Bronchial smooth muscle cell (primary cell): ENCODE measurements at places on chromosomes 16 and 17. TPM values are rescaled to one million over a fixed set of nuclear protein-coding genes. Genes with fewer than 3 reads are reported as not detected.

The SCIMP gene
- not detected in 2 replicates for total RNA-seq

The VWA3A gene
- under 0.01 and 0.09 TPM in 2 replicates for total RNA-seq

The KRT32 gene
- total RNA-seq, result 0.16 TPM in 1 of 2 replicates, not detected in the other

The CMTM1 gene
- total RNA-seq, result 0.95 and 1.5 TPM in 2 replicates

The MTMR4 gene
- total RNA-seq, result 30.0 and 44.4 TPM in 2 replicates

The TP53TG3 gene
- total RNA-seq, result 0.52 TPM in 1 of 2 replicates, not detected in the other

The NPIPB6 gene
- total RNA-seq, result 0.47 and 0.94 TPM in 2 replicates

The ITGB4 gene
- total RNA-seq, result under 0.01 and 0.60 TPM in 2 replicates

The GP2 gene
- not detected in 2 replicates for total RNA-seq

The KRT15 gene
- 0.63 and 1.2 TPM in 2 replicates for total RNA-seq

The CCL16 gene
- not detected in 2 replicates for total RNA-seq

The DNAH3 gene
- total RNA-seq, result under 0.01 TPM in 2 replicates

The CAPNS2 gene
- 1.0 and 1.7 TPM in 2 replicates for total RNA-seq

The IL21R gene
- 1.4 and 2.6 TPM in 2 replicates for total RNA-seq

The SSTR5 gene
- not detected in 2 replicates for total RNA-seq

The UTS2R gene
- not detected in 2 replicates for total RNA-seq

The GDE1 gene
- total RNA-seq, result 45.9 and 53.1 TPM in 2 replicates

The ETV4 gene
- total RNA-seq, result 0.17 and 0.63 TPM in 2 replicates

The CRISPLD2 gene
- total RNA-seq, result 2.7 and 3.1 TPM in 2 replicates

The OR1E1 gene
- total RNA-seq, result not detected in 2 replicates

The STH gene
- not detected in 2 replicates for total RNA-seq

The ANTKMT gene
- 12.5 and 23.6 TPM in 2 replicates for total RNA-seq

The TMEM94 gene
- 21.0 and 29.6 TPM in 2 replicates for total RNA-seq

The KRTAP1-1 gene
- total RNA-seq, result not detected in 2 replicates

The ALDOC gene
- total RNA-seq, result 35.7 and 53.3 TPM in 2 replicates

The TP53TG3C gene
- not detected in 2 replicates for total RNA-seq

The TCAP gene
- 0.16 and 0.34 TPM in 2 replicates for total RNA-seq

The CCDC78 gene
- 0.34 and 2.0 TPM in 2 replicates for total RNA-seq

The SHBG gene
- total RNA-seq, result 0.26 and 0.47 TPM in 2 replicates

The GAN gene
- 3.5 and 5.3 TPM in 2 replicates for total RNA-seq

The NLGN2 gene
- total RNA-seq, result 6.8 and 7.1 TPM in 2 replicates

The FZD2 gene
- total RNA-seq, result 17.2 and 18.1 TPM in 2 replicates

The RRAD gene
- total RNA-seq, result 9.8 and 11.7 TPM in 2 replicates

The SPATA32 gene
- total RNA-seq, result not detected in 2 replicates

The SOX9 gene
- total RNA-seq, result 5.2 and 8.7 TPM in 2 replicates

The IRX6 gene
- not detected in 2 replicates for total RNA-seq

The SPAG5 gene
- total RNA-seq, result 2.6 and 7.1 TPM in 2 replicates

The SP6 gene
- under 0.01 TPM in 2 replicates for total RNA-seq

The CHD9NB gene
- total RNA-seq, result 2.0 and 5.5 TPM in 2 replicates

The KRT27 gene
- total RNA-seq, result not detected in 2 replicates

The DNAH9 gene
- not detected in 2 replicates for total RNA-seq

The CNTNAP1 gene
- 23.4 and 39.4 TPM in 2 replicates for total RNA-seq

The CIBAR2 gene
- total RNA-seq, result not detected in 2 replicates

The MRPL27 gene
- total RNA-seq, result 62.3 and 77.3 TPM in 2 replicates

The FBXW10B gene
- total RNA-seq, result 0.09 and 0.32 TPM in 2 replicates

The CD300LF gene
- total RNA-seq, result not detected in 2 replicates

The HEATR9 gene
- total RNA-seq, result not detected in 2 replicates

The SLC35G6 gene
- not detected in 2 replicates for total RNA-seq

The ARL16 gene
- total RNA-seq, result 21.5 and 34.0 TPM in 2 replicates
